ENCODE measurements at places on chromosomes 3 and 15.
A peak's percentile ranks its signal among the peaks of the same experiment; 100 is the strongest.

- DNase-seq: no peak
- H3K27me3 ChIP-seq: no peaks in the 10 kb centered on the region
- no peak overlapping the region for H3K4me3 ChIP-seq
Measured at GRCh38 chr3:73041537-73041936, 19.9 kb upstream of the EBLN2 start.

DNA sequence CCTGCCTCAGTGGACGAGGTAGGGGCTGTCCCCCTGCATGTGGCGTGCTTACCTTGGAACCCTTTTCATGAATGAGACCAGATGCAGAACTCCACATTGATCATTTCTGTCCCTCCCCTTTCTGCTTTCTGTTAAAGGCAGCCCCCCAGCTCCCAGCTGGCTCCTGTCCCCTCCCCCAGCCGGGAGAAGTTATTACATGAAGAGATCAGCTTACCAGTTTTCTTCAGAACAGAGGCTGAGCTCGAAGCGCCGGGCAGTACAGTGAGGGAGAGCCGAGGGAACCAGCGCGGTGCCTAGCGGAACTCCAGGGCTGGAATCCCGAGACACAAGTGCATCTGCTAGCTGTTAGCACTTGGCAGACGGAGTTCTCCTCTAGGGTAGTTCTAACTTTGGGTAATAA, 263.3 kb upstream of the NR2E3 start:
- no peaks in the 10 kb centered on the region for H3K36me3 ChIP-seq
- no peak for DNase-seq
- no peak overlapping the region for H3K27ac ChIP-seq
- H3K4me3 ChIP-seq: peak overlapping the region; percentile 24

DNA sequence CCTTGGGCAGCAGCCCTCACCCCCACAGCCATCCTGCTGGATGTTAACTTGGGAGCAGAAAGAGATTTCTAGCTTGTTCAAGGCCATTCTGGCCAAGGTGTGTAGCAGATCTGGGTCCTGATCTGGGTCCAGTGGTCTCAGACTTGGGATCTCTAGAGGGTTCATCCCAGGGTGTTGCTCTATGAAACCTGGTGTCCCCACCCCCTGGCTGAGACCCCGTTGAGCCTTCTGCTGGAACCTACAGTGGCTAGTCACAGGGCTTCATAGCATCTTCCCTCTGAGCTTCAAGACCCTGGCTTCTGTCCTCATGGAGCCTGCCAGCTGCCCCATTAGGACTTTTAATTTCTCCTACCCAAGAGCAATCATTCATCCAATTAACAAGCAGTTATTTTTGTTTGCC, 64.3 kb downstream of the EPHB1 start:
- H3K36me3 ChIP-seq: no peaks in the 10 kb centered on the region
- no peaks in the 10 kb centered on the region for H3K4me1 ChIP-seq
- DNase-seq: peak; percentile 59
- H3K4me3 ChIP-seq: no peak overlapping the region

GRCh38 chr15:64144192-64144564, 7.4 kb upstream of the SNX22 start:
- H3K27ac ChIP-seq: no peak overlapping the region
- no peak for DNase-seq
- no peaks in the 10 kb centered on the region for H3K4me1 ChIP-seq
- no peaks in the 10 kb centered on the region for H3K27me3 ChIP-seq

DNA sequence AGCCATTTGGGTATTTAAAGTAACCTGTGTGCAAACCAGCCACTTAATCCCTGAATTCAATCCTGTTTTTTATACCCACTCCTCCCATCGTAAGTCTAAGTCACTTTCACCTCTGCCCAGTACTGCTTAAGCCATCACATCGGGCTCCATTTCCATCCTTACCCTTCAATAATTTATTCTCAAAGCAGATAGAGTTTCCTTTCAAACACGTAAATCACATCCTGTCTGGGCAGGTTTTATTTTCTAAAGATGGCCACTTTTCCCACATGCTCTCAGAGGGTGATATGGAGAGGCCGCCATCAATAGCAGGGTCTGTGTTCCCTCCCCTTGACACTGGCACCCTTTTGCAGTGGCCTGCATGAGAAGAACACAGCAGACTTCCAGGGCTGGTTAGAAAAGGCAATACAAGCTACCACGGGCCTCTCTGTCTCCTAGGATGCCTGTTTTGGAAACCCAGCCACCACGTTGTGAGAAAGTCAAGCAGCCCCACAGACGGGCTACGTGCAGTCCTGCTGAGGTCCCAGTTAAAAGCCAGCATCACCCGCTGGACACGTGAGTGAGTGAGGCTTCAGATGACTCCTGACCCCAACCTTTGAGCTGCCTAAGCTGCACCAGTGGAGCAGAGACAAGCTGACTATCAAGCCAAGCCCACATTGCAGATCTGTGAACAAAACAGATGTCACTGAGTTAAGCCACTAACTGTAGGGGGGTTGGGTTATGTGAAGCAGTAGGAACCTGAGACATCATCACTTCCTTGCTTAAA, 241.8 kb upstream of the SLCO3A1 start:
- no peak overlapping the region for H3K27ac ChIP-seq
- H3K36me3 ChIP-seq: no peaks in the 10 kb centered on the region
- no peak for DNase-seq
- no peaks in the 10 kb centered on the region for H3K4me1 ChIP-seq

DNA sequence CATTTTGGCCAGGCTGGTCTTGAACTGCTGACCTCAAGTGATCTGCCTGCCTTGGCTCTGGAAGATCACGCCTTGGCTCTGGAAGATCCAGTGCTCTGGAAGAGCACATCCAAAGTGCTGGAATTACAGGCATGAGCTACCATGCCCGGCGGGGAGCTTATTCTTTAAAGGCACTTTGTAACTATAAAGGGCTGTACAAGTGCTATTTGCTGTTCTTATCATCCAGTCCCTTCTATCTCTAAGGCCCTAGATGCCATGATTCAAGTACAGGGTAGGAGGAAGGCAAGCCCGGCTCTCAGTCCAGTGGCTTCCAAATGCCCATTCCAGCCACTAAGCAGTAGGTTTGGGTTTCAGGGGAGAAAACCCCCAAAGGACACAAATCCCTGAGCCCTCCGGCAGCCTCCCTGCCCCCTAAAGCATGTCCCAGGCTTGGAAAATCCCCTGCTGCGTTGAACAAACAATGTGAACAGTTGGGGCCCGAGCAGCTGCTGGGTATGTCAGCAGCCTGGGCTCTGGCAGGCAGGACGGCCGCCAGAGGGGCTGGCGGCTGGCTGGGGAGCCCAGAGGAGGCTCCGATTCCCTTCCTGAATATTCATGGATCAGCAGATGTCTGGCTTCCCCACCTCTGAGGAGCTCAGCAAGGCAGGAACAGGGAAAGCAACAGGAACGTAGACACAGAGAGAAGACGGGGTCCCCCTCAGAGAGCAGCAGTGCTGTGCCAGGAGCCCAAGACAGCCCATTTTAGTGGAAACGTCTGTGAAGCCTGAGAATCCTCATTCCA, 7.7 kb downstream of the IGDCC4 start:
- H3K27me3 ChIP-seq: peaks cover 5% of the 10 kb centered on the region
- H3K4me3 ChIP-seq: no peak overlapping the region
- H3K4me1 ChIP-seq: no peaks in the 10 kb centered on the region
- no peak overlapping the region for H3K27ac ChIP-seq

DNA sequence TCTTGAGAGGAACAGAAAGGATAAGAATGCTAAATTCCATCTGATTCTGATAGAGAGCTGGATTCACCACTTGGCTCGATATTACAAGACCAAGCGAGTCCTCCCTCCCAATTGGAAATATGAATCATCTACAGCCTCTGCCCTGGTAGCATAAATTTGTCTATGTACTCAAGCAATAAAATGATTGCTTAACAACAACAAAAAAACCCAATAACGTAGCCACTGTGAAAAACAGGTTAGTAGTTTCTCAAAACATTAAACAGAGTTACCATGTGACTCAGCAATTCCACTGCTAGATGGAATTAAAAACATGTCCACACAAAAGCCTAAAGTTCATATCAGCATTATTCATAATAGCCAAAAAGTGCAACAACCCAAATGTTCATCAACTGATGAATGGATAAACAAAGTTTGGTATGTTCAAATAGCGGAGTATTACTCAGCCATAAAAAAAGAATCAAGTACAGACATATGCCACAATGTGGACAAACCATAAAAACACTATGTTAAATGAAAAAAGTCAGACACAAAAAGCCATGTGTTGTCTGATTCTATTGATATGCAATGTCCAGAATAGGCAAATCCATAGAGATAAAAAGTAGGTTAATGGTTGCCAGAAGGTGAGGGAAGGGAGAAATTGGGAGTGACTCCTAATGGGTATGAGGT, 16.8 kb downstream of the BCL2L10 start:
- no peak for DNase-seq
- H3K4me1 ChIP-seq: peaks cover 37% of the 10 kb centered on the region
- H3K27ac ChIP-seq: peak overlapping the region; percentile 92
- no peak overlapping the region for H3K4me3 ChIP-seq

DNA sequence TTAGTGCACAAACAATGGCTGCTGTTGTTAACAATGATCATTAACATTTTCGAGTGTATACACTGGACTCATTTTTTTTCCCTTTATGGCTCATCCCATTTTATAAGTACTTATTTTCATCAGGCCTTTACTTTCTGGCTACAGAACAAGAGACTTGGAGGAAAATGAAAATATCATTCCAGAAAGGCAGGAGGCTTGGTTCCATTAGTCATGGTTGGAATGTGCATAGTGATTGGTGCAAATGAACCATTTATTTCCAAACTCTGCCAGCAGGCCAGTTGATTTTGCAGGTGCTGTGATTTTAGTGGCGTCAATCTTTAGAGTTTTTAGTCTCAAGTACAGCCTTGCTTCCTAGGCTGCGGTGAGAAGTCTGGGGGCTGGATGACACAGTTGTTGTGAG, 151.8 kb downstream of the ITPR1 start:
- H3K4me1 ChIP-seq: no peaks in the 10 kb centered on the region
- no peaks in the 10 kb centered on the region for H3K27me3 ChIP-seq
- no peak for DNase-seq
- no peaks in the 10 kb centered on the region for H3K36me3 ChIP-seq
- H3K4me3 ChIP-seq: no peak overlapping the region

DNA sequence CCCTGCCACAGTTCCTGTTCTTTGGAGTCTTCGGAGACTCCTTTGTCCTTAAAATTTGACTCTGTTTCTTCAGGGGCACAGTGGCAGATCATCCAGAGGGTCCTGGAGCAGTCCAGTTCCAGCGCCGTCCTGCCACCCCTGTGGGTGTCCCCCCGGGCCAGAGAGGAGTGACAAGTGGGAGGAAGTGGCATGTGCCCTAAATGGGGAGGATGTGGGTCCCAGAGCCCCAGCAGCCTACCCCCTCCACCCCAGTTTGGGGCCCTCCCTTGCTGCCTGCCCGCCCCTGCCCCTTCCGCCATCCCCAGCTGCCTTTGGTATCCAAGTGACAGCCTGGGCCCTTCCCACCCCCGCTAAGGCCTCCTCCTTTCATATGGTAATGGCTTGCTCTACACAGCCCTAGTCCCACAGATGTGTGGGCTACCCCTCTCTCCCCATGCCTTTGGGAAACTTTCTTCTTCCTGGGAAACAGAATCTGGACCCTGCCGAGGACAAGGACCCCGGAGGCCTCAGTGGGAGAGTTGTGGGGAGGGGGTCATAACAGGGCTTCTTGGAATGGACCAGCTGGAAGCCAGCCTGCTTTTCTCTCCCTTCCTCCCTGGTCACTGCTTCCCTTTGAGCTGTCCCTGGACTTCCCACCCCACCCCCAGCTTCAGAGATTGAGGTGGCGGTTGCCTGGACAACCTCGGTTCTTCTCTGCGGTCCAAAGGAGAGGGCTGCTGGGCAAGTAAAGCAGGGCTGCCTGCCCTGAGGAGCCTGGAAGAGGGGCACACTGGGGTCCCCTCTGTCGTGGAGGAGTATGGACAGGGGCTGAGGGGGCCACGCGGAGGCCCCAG, 43.2 kb downstream of the KLHL25 start:
- H3K4me1 ChIP-seq: peaks cover 62% of the 10 kb centered on the region
- DNase-seq: peak; percentile 77
- H3K27me3 ChIP-seq: no peaks in the 10 kb centered on the region

GRCh38 chr15:49063402-49064280, 17.4 kb upstream of the SECISBP2L start:
- DNase-seq: no peak
- H3K4me3 ChIP-seq: no peak overlapping the region
- no peaks in the 10 kb centered on the region for H3K4me1 ChIP-seq
- H3K27ac ChIP-seq: no peak overlapping the region

- H3K4me3 ChIP-seq: no peak overlapping the region
- no peaks in the 10 kb centered on the region for H3K36me3 ChIP-seq
- DNase-seq: peak; percentile 63
- no peaks in the 10 kb centered on the region for H3K27me3 ChIP-seq
Measured at GRCh38 chr3:121995161-121996137, 26.6 kb downstream of the ILDR1 start.

DNA sequence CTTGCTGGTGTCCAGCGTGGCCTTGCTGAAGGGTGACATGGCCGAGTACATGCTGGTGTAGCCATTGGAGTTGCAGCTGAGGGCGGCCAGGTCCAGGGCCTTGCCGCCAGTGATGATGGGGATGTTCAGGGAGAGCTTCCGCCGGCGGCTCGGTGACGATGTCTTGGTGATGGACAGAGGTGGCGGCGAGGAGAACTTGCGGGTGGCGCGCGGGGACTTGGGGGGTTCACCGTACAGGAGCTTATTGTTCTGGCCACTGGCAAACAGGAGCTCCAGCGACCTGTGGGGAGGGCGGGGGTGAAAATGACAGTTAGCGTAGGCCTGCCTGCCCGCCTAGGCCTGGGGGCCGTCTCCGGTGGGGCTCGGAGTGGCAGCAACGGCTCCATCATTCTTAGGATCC, 59.0 kb upstream of the CTSH start:
- no peak overlapping the region for H3K4me3 ChIP-seq
- H3K27ac ChIP-seq: no peak overlapping the region
- H3K36me3 ChIP-seq: no peaks in the 10 kb centered on the region
- peaks cover 12% of the 10 kb centered on the region for H3K4me1 ChIP-seq

GRCh38 chr3:45029661-45030060, 3.6 kb downstream of the CLEC3B start:
- no peaks in the 10 kb centered on the region for H3K27me3 ChIP-seq
- peaks cover 62% of the 10 kb centered on the region for H3K4me1 ChIP-seq
- H3K27ac ChIP-seq: peak overlapping the region; percentile 68
- no peak overlapping the region for H3K4me3 ChIP-seq
- peaks cover 11% of the 10 kb centered on the region for H3K36me3 ChIP-seq

DNA sequence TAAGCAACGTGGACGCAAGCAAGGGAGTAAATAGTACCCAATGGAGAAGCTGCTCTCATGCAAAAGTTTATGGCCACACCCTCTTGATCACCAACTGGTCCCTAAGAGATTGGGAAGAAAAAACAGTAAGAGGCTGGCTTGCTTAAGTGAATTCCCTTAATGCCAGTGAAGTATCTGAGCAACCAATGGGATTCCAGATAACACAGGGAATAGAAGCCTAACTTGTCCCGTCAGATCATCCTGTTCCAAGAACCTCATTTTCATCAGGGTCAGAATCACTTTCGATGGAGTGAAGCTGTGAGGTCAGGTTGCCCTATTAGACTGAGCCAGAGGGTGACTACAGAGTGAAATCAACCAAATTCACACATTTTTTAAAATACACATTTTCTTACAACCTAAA, 104.3 kb downstream of the CD47 start:
- H3K36me3 ChIP-seq: no peaks in the 10 kb centered on the region
- peak overlapping the region; percentile 49 for H3K27ac ChIP-seq
- H3K4me1 ChIP-seq: peaks cover 59% of the 10 kb centered on the region
- H3K4me3 ChIP-seq: no peak overlapping the region
- H3K27me3 ChIP-seq: no peaks in the 10 kb centered on the region

GRCh38 chr15:64877435-64877834, 34.3 kb upstream of the ANKDD1A start:
- H3K4me1 ChIP-seq: peaks cover 17% of the 10 kb centered on the region
- no peaks in the 10 kb centered on the region for H3K27me3 ChIP-seq
- no peak overlapping the region for H3K27ac ChIP-seq
- DNase-seq: no peak
- H3K4me3 ChIP-seq: no peak overlapping the region
- H3K36me3 ChIP-seq: no peaks in the 10 kb centered on the region

GRCh38 chr3:114011059-114011797, 45.1 kb downstream of the CCDC191 start:
- H3K4me1 ChIP-seq: no peaks in the 10 kb centered on the region
- H3K4me3 ChIP-seq: no peak overlapping the region
- DNase-seq: no peak
- peaks cover 11% of the 10 kb centered on the region for H3K36me3 ChIP-seq
- no peaks in the 10 kb centered on the region for H3K27me3 ChIP-seq
